ENCODE measurements at places on chromosomes 2 and 18. TPM values are rescaled to one million over a fixed set of nuclear protein-coding genes. Genes with fewer than 3 reads are reported as not detected.

The SLC66A3 gene
- total RNA-seq: 45.2 TPM

The CXCR1 gene
- not detected for total RNA-seq

The SLC4A3 gene
- not detected for total RNA-seq

The RAD51AP2 gene
- not detected for total RNA-seq

The GKN2 gene
- total RNA-seq: not detected

The COL4A3 gene
- 7.1 TPM for total RNA-seq

The FEV gene
- 5.1 TPM for total RNA-seq

The DQX1 gene
- 88.6 TPM for total RNA-seq

The SELENOI gene
- 82.1 TPM for total RNA-seq

The CFC1B gene
- not detected for total RNA-seq

The MMADHC gene
- total RNA-seq: 40.6 TPM

The SERPINB12 gene
- not detected for total RNA-seq

GRCh38 chr18:79333046-79333445 is 62.7 kb upstream of the NFATC1 start:
- no peaks in the 10 kb centered on the region for H3K36me3 ChIP-seq
- H3K27me3 ChIP-seq: no peaks in the 10 kb centered on the region
- no peak overlapping the region for H3K4me3 ChIP-seq
- H3K4me1 ChIP-seq: no peaks in the 10 kb centered on the region
- DNase-seq: no peak

DNA sequence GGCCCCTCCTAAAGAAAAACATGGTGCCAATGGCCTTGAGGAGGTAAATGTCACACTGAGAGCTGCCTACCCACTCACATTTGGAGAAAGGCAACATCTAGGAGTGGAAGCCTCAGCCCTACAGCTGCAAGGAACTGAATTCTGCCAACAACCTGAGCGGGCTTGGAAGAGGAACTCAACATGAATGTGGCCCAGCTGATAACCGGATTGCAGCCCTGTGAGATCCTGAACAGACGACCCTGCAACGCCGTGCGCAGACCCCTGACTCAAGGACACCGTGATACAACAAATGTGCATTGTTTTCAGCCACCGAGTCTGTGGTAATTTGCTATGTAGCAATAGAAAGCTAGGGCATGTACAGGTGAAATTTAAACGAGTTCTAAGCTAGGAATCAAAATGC is 99.4 kb downstream of the MYOM1 start:
- H3K27ac ChIP-seq: no peak overlapping the region
- H3K27me3 ChIP-seq: no peaks in the 10 kb centered on the region
- no peaks in the 10 kb centered on the region for H3K36me3 ChIP-seq
- DNase-seq: no peak
- H3K4me1 ChIP-seq: no peaks in the 10 kb centered on the region

DNA sequence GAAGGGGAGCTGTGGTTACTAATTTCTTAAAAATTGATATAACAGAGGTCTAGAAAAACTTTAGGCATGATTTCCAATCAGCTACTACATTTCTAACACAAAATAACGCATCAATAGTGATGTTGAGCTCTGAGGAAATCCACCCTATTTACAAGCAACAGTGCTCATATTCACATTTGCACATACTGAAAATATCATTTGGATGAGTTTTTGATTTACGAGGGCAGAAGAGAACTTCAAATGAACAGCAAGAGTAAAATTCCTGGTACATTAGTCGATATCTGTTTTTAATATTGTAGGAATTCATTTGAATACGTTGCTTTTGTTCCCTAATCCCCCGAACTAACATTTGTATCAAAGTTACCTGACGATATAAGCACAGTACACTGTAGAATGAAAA is 761.0 kb upstream of the POU3F3 start:
- no peak overlapping the region for H3K27ac ChIP-seq
- H3K27me3 ChIP-seq: no peaks in the 10 kb centered on the region
- no peak overlapping the region for H3K4me3 ChIP-seq
- no peaks in the 10 kb centered on the region for H3K4me1 ChIP-seq
- no peak for DNase-seq

DNA sequence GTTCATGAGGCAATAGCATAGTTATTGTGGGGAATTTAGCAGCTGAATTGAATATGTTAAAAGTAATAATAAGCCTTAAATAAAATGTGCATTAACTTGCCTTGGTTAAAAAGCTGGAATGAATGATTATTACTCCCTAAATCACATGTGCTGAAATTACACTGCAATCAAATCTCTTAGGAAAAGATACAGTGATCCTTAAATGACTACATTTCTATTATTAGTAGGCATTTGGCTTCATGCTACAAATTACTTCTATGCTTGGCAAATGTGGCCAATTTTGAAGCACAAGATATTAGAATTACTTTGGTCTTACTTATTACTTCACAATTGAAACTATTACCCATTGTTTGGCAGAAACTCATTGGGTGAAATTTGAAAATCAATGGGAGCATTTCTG is 5.4 kb downstream of the RND3 start:
- H3K4me3 ChIP-seq: no peak overlapping the region
- H3K27me3 ChIP-seq: no peaks in the 10 kb centered on the region
- no peaks in the 10 kb centered on the region for H3K4me1 ChIP-seq
- DNase-seq: no peak

GRCh38 chr2:75498907-75499306 is 61.8 kb downstream of the EVA1A start:
- no peak overlapping the region for H3K4me3 ChIP-seq
- no peaks in the 10 kb centered on the region for H3K36me3 ChIP-seq
- no peak for DNase-seq
- H3K27me3 ChIP-seq: no peaks in the 10 kb centered on the region

DNA sequence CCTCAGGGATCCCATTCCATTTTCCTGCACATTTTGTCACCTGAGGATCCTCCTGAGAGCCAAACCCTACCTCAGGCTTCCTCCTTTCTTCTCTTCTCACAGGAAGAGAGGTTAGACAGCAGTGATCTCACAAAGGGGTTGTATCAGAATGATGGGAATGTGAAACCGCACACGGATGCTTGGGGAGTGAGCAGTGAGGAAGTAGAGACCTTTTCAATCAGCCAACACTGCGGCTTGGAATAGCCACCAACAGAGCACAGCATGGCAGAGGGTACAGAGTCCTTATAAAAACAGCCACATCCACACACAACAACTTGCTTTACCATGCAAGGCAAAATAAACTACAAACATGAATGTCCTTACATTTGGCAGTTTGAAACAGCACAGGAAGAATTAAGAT is 8.7 kb downstream of the TMEM182 start:
- no peak overlapping the region for H3K4me3 ChIP-seq
- H3K27ac ChIP-seq: no peak overlapping the region
- H3K27me3 ChIP-seq: no peaks in the 10 kb centered on the region
- no peak for DNase-seq
- H3K4me1 ChIP-seq: no peaks in the 10 kb centered on the region
- H3K36me3 ChIP-seq: no peaks in the 10 kb centered on the region

DNA sequence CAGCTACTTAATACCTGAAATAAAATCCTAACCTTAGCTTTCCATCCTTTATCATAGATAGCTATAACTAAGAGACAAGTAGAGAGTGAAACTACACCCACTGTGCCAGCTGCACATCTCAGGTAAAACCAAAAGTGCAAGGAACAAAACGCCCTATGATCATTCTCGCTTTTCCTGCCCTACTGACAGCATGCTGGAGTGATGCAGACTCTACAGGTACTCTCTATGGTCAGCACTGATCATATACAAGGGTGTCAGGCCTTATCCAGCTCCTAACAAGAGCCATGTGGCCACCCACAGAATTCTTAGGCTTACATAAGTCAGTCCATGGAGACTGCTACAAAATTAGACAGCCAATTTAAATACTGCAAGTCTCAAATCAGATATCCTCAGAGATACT is 45.6 kb downstream of the REV1 start:
- H3K36me3 ChIP-seq: no peaks in the 10 kb centered on the region
- no peaks in the 10 kb centered on the region for H3K4me1 ChIP-seq
- DNase-seq: no peak
- H3K27me3 ChIP-seq: no peaks in the 10 kb centered on the region
- H3K4me3 ChIP-seq: no peak overlapping the region

DNA sequence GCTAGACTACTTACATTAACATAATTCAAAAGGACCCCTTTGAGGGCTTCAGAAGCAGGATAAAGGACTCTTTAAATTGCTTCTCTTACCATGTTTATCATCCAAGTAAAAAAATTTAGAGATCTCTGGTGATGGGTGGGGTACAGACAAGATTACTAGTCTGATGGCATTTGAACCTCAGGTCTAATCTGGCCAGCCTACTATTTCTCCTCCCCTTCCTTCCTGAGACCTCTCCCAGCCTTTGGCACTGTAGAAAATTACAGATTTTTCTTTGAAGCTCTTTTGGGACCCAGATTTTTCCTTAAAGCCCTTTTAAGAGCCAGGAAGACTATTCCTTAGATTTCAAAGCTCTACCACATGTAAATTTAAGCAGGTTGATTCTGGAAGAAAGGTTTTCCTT is 28.9 kb downstream of the GCA start:
- no peaks in the 10 kb centered on the region for H3K36me3 ChIP-seq
- H3K4me3 ChIP-seq: no peak overlapping the region
- DNase-seq: no peak
- peaks cover 4% of the 10 kb centered on the region for H3K4me1 ChIP-seq
- no peak overlapping the region for H3K27ac ChIP-seq

- H3K4me1 ChIP-seq: peaks cover 6% of the 10 kb centered on the region
- no peak overlapping the region for H3K4me3 ChIP-seq
- no peaks in the 10 kb centered on the region for H3K36me3 ChIP-seq
- peak overlapping the region; percentile 76 for H3K27ac ChIP-seq
Observed at GRCh38 chr2:241109210-241110088, 7.4 kb upstream of the MTERF4 start.

DNA sequence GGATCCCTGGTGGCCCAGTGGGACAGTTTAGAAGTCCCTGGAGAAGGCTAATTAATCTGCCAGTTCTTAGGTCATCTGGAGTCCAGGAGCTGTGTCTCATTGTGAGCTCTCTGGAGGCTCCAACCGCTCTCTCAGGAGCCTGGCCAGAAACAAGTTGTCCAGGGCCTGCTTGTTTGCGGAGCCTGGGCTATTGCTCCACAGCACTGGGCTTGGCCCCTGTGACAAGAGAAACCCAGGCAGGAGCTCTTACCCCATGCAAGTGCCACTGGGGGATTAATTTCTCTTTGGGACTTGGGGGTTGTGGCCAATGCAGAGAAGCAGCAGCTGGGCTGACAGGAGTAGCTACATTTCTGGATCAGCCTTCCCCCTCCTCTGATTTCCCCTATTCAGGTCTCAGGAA is 24.5 kb upstream of the TNP1 start:
- no peaks in the 10 kb centered on the region for H3K36me3 ChIP-seq
- DNase-seq: no peak
- no peak overlapping the region for H3K4me3 ChIP-seq

- no peaks in the 10 kb centered on the region for H3K27me3 ChIP-seq
- no peaks in the 10 kb centered on the region for H3K4me1 ChIP-seq
- H3K36me3 ChIP-seq: no peaks in the 10 kb centered on the region
- H3K27ac ChIP-seq: no peak overlapping the region
Observed at GRCh38 chr2:234487356-234487755, 9.5 kb downstream of the ARL4C start.

- no peaks in the 10 kb centered on the region for H3K27me3 ChIP-seq
- no peak overlapping the region for H3K27ac ChIP-seq
- no peak for DNase-seq
- H3K36me3 ChIP-seq: no peaks in the 10 kb centered on the region
- H3K4me1 ChIP-seq: no peaks in the 10 kb centered on the region
Observed at GRCh38 chr2:120715353-120715752, 20.3 kb upstream of the GLI2 start.

DNA sequence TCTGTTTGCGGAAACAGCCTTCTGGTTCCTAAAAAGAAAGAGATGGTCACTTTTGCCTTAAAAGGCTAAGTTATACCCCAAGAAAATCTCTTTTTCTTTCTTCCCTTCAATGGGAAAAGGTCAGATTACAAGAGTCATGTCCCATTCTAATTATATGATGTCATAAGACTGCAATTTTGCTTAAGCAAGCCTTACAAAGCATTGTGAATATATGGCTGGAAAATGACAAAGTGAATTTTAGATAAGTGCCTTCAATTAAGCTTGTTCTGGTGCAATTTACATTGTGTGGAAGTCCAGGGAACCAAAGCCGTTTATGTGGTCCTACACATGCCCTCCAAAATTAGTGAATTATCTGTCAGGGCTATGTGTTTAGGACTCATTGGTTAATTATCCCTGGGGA is 7.6 kb upstream of the BMP10 start:
- H3K4me3 ChIP-seq: no peak overlapping the region
- DNase-seq: no peak
- H3K27me3 ChIP-seq: no peaks in the 10 kb centered on the region
- H3K27ac ChIP-seq: no peak overlapping the region
- no peaks in the 10 kb centered on the region for H3K36me3 ChIP-seq

DNA sequence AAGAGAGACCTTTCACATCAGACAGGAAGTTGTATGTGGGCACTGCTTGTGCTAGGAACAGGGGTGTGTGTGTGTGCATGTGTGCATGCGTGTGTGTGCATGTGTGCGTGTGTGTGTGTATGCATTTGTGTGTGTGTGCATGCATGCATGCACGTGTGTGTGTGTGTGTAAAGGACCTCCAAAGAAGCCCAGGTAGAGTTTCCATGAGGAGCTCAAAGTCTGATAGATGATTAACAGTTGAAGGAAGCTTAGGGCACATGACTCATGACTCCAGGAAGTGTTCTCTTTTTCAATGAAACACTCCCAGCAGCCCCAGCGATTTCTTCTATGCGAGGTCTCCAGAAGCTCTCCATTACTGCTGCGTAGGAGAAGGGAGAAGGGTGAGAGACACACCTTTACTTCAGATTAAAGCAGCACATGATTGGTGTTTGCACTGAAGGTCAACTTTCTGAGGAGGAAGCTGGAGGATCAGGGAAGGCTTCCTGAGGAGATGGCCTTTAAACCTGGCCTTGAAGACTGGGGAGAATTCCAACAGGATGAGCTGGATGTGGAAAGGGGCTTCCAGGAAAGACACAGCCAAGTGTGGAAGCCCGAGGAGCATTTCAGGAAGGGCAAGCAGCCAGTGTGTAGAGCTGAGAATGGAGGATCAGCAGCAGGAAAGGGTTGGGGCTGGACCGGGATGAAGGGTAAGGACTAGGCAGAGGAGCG is 77.7 kb downstream of the SMAD4 start:
- H3K4me3 ChIP-seq: no peak overlapping the region
- no peaks in the 10 kb centered on the region for H3K36me3 ChIP-seq
- peaks cover 3% of the 10 kb centered on the region for H3K4me1 ChIP-seq
- H3K27me3 ChIP-seq: no peaks in the 10 kb centered on the region
- no peak overlapping the region for H3K27ac ChIP-seq

DNA sequence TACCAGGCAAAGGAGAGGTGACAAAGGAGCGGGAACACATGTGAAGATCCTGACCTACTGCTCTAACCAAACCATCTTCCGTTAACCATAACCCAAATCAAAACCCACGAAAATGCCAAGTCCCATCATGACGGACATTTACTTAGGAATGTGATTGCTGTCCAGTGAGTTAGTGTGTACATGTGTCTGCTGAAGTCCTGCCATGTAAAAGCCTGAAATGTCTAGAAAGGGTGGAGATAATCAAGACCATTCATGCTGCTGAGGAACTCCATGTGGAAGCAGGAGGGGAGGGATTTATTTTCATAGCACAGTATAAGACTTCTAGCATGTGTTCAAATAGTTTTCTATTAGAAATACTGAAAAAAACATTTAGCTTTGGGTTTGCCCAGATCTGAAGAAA is 137.0 kb upstream of the BOD1L2 start:
- H3K4me1 ChIP-seq: peaks cover 7% of the 10 kb centered on the region
- no peak overlapping the region for H3K27ac ChIP-seq
- DNase-seq: no peak
- no peaks in the 10 kb centered on the region for H3K27me3 ChIP-seq

- H3K4me1 ChIP-seq: peaks cover 4% of the 10 kb centered on the region
- no peaks in the 10 kb centered on the region for H3K36me3 ChIP-seq
- peak; percentile 55 for DNase-seq
- no peaks in the 10 kb centered on the region for H3K27me3 ChIP-seq
Observed at GRCh38 chr2:32947076-32947483, 327 bp downstream of the LTBP1 start.

Data from Peyer's patch (tissue), 4 donors.